Naive thymus-derived CD8-positive, alpha-beta T cell (primary cell): ENCODE measurements at places on chromosomes 11 and 22. TPM values are rescaled to one million over a fixed set of nuclear protein-coding genes. Genes with fewer than 3 reads are reported as not detected.

DNA sequence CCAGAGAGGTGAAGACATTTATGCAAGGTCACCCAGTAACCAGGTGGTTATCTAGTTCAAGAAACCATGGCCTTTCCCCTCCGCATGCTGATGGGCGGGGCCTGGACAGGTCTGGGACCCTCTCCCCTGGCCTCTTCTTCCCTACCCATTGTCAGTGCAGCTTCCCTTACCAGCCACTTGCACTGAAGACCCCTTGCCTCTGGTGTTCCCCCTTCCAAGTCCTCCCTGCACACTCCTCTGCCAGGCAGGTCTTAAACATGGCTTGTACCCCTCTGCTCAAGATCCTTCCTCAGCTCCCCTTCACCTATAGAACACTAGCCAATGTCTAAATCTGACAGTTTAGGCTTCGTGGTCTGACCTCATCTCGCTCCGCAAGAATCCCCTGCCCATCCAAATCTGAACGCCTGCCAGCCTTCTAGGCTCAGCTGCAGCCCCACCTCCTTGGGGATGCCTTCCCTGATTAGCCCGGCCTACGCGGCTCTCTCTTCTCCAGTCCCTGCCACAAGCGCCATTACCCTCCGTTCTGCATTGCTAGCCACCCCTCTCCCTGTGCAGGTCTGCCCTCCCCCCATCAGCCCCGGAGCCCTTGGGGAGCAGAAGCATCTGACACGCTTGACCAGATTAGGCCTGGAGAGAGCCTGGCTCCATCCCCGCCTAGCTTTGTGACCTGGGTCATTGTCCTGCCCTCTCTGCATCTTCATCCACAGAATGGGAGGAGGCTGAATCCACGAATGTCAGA, 213.8 kb downstream of the DSCAML1 start:
- no peak for DNase-seq

DNA sequence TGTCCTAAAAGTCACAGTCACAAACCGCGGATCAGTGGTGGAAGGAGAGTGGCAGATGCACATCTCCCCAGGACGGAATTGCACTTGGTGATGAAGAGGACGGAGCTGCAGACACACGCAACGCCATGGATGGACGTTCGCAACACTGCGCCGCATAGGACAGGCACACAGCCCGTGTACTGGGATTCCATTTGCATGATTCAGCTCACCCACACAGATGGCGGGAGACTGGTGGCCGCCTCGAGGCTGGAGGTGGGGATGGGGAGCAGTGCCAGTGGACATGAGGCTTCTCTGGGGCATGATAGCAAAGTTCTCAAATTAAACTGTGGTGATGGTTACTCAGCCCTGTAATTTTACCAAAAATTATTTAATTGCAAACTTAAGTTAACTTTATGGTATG, 37.4 kb downstream of the DUSP8 start:
- no peak for DNase-seq

- DNase-seq, result no peak
Measured at GRCh38 chr11:23688835-23689234, 808.0 kb upstream of the LUZP2 start.

GRCh38 chr11:78039919-78040671, 17.0 kb upstream of the KCTD14 start:
- DNase-seq, result no peak

GRCh38 chr22:40679249-40679963, at the start of gene MCHR1:
MCHR1 (plus strand) TSS chr22:40679484; CDS start chr22:40679653, 169 bp downstream.
- DNase-seq, result no peak

GRCh38 chr11:122741613-122742300, 86.2 kb downstream of the UBASH3B start:
- DNase-seq, result no peak

GRCh38 chr11:59206635-59207034, 6.1 kb downstream of the MPEG1 start:
- DNase-seq, result no peak

- DNase-seq, result no peak
Measured at GRCh38 chr11:111932611-111932950, 4.6 kb upstream of the DIXDC1 start.

DNA sequence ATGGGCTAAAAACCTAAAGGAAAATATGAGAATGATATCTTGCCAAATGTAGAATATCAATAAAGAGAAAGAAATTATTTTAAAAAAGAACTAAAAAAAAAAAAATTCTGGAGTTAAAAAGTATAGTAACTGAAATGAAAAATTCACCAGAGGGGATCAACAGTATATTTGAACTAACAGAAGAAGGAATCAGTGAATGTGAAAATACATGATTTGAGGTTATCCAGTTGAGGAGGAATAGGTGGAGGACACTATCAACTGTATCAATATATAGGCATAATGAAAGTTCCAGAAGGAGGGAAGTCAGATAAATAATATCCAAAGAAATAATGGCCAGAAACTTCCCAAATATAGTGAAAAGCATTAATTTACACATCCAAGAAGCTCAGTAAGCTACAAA, 16.1 kb upstream of the HORMAD2 start:
- DNase-seq, result no peak

DNA sequence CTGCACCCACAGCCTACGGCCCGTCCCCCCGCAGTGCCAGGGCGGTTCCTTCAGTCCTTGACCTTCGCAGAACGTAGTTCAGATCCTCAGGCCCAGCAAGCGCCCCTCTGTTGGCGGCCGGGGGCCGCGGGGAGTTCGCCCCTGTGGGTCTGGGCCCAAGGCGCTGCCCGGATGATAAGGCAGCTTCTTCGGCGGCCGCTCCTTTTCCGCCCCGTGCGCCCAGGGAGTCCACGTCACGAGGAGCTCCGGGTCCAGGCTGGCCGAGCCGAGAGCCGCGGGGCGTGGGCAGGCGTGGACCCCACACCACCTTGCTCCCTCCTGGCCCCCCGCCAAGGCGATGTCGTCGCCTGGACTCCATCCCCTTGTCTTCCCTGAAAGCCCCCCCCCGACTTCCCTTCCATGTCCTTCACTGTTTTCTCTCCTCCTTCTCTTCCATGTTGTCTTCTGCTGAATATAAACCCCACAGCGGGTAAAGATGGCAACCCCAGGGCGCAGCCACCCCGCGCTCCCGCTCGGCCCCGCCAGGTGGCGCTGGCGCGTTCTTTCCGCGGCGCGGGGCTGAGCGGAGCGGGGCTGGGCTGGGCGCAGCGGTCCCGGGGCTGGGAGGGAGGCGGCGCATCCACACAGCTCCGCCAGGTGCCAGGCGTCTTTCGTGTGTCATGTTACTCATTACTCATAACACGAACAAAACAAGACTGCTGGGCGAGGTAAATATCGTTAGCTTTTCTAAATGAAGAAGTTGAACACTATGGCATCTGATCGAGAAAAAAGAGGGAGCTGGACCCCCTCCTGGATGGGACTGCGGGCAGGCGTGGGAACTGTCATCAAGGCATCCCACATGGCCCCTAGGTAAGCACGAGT, 321.0 kb downstream of the NTM start:
- no peak for DNase-seq

DNA sequence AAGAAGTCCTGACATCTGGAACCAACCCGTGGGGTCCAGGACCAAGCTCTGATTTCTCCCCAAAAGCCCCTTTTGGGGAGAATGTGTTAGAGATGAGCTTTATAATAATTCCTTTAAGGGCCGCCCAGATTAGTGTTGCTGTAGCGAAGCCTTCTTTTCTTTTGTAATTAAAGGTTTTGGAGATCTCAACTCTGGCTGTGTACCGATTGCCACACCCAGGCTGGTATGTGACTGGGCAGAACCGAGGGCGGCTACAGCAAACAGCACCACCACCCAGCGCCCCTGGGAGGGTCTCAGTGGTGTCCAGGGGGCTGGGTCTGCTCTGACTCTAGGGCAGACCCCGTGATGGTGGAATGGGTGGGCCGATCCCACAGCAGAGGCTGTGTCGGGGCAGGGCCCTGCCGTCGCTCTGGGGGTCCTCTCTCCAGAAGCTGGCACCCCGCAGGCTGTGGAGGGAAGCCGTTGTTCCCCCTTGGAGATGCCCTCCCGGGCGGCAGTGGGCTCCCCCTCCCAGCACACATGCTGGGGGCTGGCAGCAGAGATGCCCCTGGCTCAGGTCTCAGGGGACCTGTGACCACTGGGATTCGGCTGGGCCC, 31.0 kb downstream of the TPCN2 start:
- no peak for DNase-seq

DNA sequence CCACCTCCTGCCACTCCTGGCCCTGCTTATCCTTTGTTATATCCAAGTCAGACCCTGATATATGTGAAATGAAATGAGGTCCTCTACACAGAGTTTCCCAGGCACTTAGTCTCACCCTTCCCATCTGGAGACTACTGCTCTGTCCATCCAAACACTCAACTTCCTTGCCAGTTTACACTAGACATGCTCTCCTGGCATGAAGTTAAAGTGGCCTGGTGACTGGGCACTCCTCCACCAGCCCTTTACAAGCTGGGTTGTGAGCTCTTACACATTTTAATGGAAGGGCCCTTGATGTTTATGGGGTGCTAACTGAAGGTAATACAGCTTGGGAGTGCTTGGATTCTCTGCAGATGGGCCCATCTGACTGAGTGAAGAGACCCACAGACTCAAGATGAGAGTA, 216.1 kb upstream of the NARS2 start:
- no peak for DNase-seq

ARHGAP42 gene
- total RNA-seq, result 0.83 TPM

NXPE1 gene
- not detected for total RNA-seq

DNA sequence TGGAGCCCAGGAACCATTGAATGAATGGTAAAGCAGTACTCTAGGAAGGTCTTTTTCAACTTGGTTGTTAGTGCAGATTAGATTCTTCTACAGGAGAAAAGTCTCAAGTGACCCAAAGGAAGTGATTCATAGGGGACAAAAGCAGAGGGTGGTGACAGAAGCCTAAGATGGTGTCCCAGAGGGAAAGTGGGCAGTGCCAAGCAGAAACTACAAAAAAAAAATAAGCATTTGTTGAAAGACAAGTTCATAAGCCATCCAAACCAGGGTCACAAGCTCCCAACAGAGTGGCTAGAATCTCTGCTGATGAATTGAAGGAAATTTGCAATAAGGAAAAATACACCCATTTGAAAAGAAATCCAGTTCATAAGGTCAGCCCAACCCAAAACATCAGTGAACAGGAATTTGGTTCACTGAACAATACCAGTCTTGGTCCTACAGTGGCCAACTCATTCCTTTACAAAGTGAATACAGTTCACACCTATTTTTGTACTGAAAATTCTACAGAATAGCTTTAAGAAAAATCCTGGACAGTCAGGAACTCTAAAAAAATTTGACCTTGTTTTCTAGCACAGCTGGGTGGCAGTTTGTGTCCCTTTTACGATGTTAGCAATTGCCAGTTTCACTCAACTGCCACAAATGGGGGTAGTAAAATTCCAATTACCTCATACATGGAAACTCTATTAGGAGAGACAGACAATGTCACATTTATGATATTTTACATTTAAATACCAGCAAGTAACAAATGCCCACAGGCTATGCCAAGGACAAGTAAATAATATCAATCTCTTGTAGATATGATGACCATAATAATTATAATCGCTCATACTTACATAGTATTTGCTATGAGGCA, 21.6 kb upstream of the NUP160 start:
- no peak for DNase-seq

- no peak for DNase-seq
Measured at GRCh38 chr11:12361682-12362081, 15.7 kb upstream of the PARVA start.

DNA sequence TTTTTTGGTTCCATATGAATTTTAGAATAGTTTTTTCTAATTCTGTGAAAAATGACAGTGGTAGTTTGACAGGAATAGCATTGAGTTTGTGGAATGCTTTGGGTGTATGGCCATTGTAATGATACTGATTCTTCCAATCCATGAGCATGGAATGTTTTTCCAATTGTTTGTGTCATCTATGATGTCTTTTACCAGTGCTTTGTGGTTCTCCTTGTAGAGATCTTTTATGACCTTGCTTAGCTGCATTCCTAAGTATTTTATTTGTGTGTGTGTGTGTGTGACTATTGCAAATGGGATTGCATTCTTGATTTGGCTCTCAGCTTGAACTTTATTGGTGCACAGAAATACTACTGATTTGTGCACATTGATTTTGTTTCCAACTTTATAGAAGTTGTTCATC, 3.0 kb upstream of the CSF2RB start:
- DNase-seq, result no peak

GALR3 gene
- not detected for total RNA-seq

APOA1 gene
- 0.81 TPM for total RNA-seq
